Type B pancreatic cell (in vitro differentiated cells): ENCODE measurements at places on chromosomes 5 and 9.

GRCh38 chr9:95481000-95481399 is 35.8 kb downstream of the PTCH1 start:
- no peak overlapping the region for H3K27ac ChIP-seq
- no peaks in the 10 kb centered on the region for H3K27me3 ChIP-seq
- H3K36me3 ChIP-seq = peaks cover 44% of the 10 kb centered on the region
- peaks cover 41% of the 10 kb centered on the region for H3K4me1 ChIP-seq
- no peak overlapping the region for H3K4me3 ChIP-seq
- DNase-seq = no peak

- no peak for DNase-seq
- H3K27ac ChIP-seq = no peak overlapping the region
- peaks cover 15% of the 10 kb centered on the region for H3K4me1 ChIP-seq
- H3K36me3 ChIP-seq = no peaks in the 10 kb centered on the region
- H3K4me3 ChIP-seq = no peak overlapping the region
- H3K27me3 ChIP-seq = peaks cover 5% of the 10 kb centered on the region
Measured at GRCh38 chr5:126103050-126103449, 320.2 kb upstream of the GRAMD2B start.

GRCh38 chr9:83304686-83305085 is 233.5 kb downstream of the FRMD3 start:
- H3K36me3 ChIP-seq = no peaks in the 10 kb centered on the region
- H3K4me3 ChIP-seq = no peak overlapping the region
- H3K27ac ChIP-seq = no peak overlapping the region
- peaks cover 9% of the 10 kb centered on the region for H3K27me3 ChIP-seq
- DNase-seq = no peak
- H3K4me1 ChIP-seq = no peaks in the 10 kb centered on the region

DNA sequence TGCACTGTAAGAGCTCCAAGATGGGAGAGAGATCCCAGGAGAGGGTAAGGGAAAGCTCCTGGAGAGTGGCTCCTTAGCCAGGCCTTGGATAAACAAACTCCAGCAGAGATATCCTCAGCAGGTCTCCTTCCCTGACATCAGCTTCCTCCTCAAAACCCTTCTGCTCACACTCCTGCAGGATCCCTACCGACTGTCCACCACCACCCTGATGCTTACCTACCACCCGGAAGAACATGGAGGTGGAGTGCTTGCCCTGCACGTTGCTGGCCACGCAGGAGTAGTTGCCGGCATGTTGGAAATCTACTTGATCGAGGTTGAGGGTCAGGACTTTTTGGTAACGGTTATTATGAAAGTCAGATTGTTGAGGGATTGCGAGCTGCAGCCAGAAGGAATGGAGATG is 9.3 kb downstream of the CSF1R start:
- peak; percentile 29 for DNase-seq
- H3K36me3 ChIP-seq = no peaks in the 10 kb centered on the region
- H3K4me3 ChIP-seq = no peak overlapping the region
- no peak overlapping the region for H3K27ac ChIP-seq
- H3K4me1 ChIP-seq = peaks cover 18% of the 10 kb centered on the region

DNA sequence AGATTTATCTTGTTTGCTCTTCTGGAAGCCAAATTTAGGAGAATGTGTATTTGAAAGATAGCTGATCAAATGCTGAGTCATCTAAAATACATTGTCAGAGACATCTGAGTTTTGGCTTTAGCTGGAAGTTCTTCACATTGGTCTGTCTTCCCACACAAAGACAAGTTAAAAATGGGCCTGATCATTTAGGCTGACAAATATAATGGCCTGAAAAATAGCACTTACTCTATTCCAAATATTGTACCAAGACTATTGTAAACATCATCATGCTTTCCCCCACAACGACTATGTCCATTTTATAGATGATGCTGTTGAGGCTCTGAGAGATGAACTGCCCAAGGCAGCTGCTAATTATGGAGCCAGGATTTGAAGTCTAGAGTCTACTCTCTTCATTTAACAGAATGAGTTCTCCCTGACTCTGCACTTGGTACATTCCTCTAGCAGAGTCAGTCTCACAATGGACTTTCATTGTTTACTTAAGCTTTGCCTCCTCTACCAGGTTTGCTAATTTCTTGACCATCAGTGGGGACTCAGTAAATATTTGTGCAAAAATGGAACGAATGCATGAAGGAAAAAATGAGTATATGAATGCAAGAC is 619.4 kb upstream of the KLF4 start:
- H3K36me3 ChIP-seq = no peaks in the 10 kb centered on the region
- H3K4me1 ChIP-seq = peaks cover 9% of the 10 kb centered on the region
- no peak overlapping the region for H3K4me3 ChIP-seq
- no peaks in the 10 kb centered on the region for H3K27me3 ChIP-seq

DNA sequence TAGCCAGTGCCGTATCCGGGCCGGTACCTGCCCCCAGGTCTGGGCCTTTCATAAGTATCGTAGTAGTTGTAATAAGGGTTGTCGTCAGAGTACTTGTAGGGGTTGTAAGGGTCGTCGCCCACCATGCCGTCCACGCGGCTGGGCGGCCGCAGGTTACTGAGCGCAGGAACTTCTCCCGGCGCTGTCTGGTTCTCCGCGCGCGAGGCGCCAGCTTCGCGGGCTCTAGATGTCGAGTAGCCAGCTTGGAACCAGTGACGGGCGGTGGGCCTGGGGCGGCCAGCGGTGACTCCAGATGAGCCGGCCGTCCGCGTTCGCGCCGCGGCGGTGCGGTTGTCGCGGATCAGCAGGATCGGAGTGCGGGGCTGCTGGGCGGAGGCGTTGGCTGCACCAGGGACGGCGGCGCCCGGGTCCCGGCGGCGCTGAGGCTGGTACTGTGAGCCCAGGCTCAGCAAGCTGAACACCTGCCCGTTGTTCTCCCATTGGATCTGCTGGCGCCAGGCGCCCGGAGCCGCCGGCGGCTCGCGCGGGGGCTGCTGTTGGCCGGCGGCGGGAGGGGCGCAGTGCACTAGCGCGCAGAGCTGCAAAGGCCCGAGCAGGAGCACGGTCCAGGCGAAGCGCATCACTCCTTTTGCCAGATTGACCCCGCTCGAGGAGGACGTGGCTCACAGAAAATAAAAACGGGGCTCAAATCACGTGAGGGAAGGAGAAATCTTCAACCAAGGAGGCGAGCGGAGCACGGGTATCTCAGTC is 518 bp downstream of the LOX start:
- peak; percentile 73 for DNase-seq
- no peaks in the 10 kb centered on the region for H3K36me3 ChIP-seq
- peaks cover 58% of the 10 kb centered on the region for H3K27me3 ChIP-seq

GRCh38 chr9:137975527-137975913 is 97.9 kb downstream of the CACNA1B start:
- H3K4me1 ChIP-seq = peaks cover 5% of the 10 kb centered on the region
- H3K4me3 ChIP-seq = no peak overlapping the region
- no peaks in the 10 kb centered on the region for H3K27me3 ChIP-seq
- peak; percentile 42 for DNase-seq
- no peaks in the 10 kb centered on the region for H3K36me3 ChIP-seq

DNA sequence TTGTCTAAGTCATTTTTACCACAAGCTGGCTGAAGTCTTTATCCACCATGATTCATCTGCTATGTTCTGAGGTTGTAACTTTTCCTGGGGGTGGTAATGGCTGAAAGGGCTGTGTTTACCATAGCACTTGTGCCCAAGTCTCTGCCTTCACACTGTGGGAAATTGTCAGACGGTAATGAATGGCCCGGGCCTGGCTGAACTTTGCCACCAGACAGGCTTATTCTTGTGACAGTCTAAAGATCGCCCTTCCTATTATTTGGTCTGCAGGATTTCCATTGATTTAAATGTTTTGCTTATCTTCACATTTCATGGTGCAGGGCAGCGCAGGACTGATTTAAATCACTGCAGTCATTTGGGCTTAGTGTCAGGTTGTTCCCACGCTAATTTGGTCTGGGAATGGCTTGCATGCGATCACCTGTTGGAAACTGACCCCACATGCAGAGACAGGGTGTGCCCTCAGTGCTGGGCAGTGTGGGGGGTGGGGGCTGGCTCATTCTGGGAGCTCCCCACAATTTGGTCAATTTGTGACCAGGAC is 109.3 kb upstream of the ICE1 start:
- H3K4me3 ChIP-seq = peak overlapping the region; percentile 7
- no peaks in the 10 kb centered on the region for H3K36me3 ChIP-seq
- no peak for DNase-seq
- H3K4me1 ChIP-seq = peaks cover 28% of the 10 kb centered on the region
- peak overlapping the region; percentile 51 for H3K27ac ChIP-seq
- peaks cover 3% of the 10 kb centered on the region for H3K27me3 ChIP-seq

DNA sequence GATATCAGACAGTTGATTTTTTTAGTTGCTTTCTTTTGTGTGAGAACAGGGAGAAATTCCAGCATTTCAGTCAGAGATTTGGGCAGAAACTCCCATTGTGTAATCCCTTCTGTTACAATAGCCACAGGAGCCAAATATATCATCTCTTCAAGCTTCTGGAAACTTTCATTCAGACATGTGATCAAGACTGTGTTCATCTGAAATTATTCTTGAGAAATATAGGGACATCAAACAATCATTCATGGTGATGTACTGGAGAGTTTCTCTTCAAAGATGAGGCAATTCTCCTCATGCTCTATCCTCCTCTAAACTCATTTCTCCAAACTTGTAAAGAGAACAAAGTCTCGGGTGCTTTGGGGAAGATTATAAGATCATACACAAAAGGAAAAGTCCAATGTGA is 35.2 kb upstream of the CSNK1G3 start:
- no peaks in the 10 kb centered on the region for H3K36me3 ChIP-seq
- peaks cover 6% of the 10 kb centered on the region for H3K27me3 ChIP-seq
- H3K27ac ChIP-seq = no peak overlapping the region
- H3K4me1 ChIP-seq = no peaks in the 10 kb centered on the region
- no peak for DNase-seq
- no peak overlapping the region for H3K4me3 ChIP-seq

DNA sequence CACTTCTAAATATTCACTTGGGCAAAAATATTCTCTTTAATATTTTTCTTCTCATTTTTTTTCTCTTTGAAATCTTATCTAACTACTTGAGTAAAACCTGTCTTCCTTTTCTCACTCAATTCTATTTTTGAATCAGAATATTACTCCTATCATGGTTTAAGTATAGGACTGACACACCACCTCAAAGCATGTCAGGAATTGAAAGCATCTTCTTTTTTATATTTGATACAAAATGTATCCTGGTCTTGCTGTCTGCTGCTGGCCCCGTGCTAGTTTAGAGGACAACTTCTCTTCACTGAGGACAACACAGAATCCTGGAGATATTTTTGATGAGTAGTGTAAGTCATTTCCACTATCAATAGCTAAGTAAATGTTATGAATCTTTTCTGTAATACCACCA is 383.6 kb downstream of the GADD45G start:
- no peaks in the 10 kb centered on the region for H3K36me3 ChIP-seq
- H3K4me3 ChIP-seq = no peak overlapping the region
- no peak for DNase-seq

DNA sequence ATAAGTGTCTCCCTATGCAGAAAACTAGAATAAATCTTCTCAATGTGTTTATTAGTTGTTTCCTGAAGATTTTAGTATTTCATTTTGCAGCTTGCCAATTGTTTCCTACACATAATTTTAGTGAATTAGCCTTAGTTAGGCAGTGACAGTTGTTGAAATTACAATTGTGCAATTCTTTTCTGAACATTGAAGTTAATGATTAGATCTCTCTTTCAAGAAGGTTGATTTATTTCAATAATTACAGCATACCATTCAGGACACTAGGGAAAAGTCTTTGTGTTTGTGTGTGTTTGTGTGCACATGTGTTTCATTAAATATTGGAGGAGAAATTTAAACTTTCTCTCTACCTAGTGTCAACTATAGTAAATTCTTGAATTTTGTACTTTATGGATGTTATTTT is 199.6 kb upstream of the MPDZ start:
- peak overlapping the region; percentile 12 for H3K4me3 ChIP-seq
- H3K4me1 ChIP-seq = peaks cover 13% of the 10 kb centered on the region
- no peaks in the 10 kb centered on the region for H3K27me3 ChIP-seq

DNA sequence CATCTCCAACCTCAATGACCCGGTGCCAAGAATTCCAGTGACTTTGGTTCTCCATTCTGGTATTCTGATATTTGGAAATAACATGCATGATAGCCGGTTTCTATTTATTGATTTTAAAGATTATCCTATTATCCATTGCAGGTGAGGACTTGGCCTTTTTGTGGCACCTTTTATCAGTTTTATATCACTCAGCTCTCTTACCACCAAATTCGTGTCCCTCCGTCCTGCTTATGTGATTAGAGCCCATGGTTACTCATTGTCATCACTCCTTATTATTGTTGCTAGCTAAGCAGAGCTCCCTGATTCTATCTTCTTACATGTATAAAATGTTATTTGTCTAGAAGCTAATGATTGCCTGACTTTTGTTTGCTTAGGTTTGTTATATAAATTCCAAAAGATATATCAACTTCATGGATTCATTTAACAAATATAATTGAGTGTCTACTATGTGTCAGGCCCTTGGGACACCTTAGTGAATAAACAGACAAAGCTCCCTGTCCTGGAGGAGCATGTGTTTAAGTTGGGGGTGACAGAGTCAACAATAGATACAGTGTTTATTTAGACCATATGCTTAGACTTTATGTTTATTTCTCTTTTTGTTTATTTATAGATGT is 138.2 kb downstream of the ADAMTS16 start:
- DNase-seq = no peak
- no peak overlapping the region for H3K27ac ChIP-seq
- H3K27me3 ChIP-seq = peaks cover 3% of the 10 kb centered on the region
- peaks cover 3% of the 10 kb centered on the region for H3K4me1 ChIP-seq
- H3K36me3 ChIP-seq = no peaks in the 10 kb centered on the region
- no peak overlapping the region for H3K4me3 ChIP-seq

- peaks cover 31% of the 10 kb centered on the region for H3K4me1 ChIP-seq
- DNase-seq = no peak
- H3K4me3 ChIP-seq = no peak overlapping the region
- no peaks in the 10 kb centered on the region for H3K36me3 ChIP-seq
Measured at GRCh38 chr9:133579601-133580418, 29.4 kb downstream of the FAM163B start.

DNA sequence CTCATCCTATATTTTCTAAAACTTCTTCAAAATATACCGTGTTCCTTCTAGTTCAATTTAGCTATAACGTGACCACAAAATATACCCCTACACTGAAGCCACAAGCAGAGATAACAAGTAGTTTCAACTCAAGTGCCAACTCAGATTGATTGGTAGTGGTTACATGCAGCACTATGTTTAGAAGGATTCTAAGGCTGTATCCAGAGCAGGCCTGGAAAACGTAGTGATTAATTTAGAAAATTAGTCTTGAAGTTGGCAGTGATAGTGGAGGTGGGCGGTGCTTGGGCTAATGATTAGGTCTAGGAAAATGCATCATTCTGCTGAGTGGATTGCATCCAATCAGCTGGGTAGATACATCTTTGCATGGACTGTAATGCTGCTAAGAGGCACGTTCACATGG is 61.5 kb downstream of the MAMDC2 start:
- H3K4me3 ChIP-seq = no peak overlapping the region
- DNase-seq = no peak
- H3K27me3 ChIP-seq = peaks cover 8% of the 10 kb centered on the region
- H3K27ac ChIP-seq = no peak overlapping the region
- no peaks in the 10 kb centered on the region for H3K36me3 ChIP-seq
